ENCODE measurements at places on chromosomes 16 and 17.

DNA sequence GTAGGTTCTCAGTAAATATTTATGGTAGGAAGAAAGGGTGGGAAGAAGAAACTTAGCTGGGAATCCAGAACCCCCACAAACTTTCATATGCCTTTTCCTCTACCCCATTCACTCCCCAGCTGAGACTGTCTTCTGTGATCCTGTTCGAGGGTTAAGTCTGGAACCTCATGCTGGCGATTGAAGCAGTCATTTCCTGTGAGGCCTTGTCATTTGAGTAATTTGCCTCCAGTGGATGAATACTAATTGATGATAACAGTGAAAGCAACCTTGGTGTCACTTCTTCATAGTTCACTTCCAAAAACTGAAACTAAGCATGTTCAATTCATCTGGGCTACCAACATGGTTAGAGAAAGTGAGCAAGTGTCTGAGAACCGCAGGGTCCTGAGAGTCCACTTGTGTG is 401.2 kb downstream of the CDH13 start:
- no peak for DNase-seq

- DNase-seq: peak; percentile 35
Measured at GRCh38 chr16:10668322-10669045, 26.2 kb downstream of the TEKT5 start.

GRCh38 chr16:54128629-54129234 is 157.9 kb downstream of the IRX3 start:
- no peak for DNase-seq

DNA sequence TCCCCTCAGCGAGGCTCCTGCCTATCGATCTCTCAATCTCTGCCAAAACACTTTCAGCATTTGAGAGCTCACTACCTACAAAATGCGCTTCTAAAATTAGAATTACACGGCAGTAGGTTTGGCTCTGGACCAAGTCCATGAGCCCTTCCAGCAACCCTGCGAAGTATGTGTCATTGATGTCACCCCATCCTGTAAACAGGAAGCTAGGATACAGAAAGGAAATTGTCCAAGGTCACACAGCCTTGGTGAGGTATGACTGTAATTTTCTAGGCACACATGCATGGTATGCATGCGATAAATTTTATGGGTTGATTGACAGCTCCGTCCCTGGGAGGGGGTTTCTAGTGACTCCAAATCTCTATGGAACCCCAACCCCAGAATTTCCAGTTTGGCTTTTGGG is 330.3 kb upstream of the CDH5 start:
- no peak for DNase-seq

- peak; percentile 60 for DNase-seq
Measured at GRCh38 chr16:48384520-48385252, 527 bp downstream of the SIAH1 start.

DNA sequence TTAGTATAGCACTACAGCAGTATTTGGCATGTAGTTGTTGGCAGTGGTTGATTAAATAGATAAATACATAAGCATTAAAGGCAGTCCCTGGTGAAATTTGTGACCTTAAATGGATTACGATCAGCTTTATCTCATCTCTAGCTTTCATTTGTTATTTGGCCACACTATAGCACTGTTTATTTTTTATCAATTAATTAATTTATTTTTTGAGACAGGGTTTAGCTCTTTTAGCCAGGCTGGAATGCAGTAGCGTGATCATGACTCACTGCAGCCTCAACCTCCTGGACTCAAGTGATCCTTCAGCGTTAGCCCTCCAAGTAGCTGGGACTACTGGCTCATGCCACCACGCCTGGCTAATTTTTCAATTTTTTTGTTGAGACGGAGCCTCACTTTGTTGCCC is 18.7 kb upstream of the ARHGAP17 start:
- no peak for DNase-seq

GRCh38 chr16:86991679-86992078 is 325.5 kb downstream of the C16orf95 start:
- no peak for DNase-seq

DNA sequence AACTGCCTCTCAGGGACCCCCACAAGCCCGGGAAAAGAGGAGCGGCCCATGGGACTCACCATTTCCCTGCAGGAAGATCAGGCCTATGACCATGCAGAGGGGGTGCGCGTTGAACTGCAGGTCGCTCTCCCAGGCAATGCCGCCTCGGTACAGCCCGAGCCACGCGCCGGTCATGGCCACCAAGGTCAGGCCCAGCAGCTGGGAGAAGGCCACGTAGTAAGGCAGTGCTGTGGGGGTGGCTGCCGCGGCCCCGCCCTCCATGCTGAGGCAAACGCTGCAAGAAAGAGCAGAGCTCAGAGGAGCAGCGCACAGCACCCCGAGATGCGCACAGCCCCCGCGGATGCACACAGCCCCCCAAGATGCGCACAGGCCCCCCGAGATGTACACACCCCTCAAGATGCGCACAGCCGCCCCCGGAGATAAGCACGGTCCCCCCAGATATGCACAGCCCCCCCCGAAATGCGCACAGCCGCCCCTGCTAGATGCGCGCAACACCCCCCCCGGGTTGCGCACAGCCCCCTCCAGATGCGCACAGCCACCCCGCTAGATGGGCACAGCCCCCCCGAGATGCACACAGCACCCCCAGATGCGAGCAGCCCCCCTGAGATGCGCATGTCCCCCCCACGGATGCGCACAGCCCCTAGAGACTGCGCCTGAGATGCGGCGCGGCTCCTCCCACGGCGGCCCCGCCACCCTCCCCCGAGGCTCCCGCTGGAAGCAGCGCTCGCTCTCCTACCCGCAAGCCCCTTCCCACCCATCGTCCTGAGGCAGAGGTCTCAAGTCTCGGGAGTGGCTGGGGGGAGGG is 8.6 kb downstream of the CYB561 start:
- no peak for DNase-seq

- DNase-seq: no peak
Measured at GRCh38 chr17:46874906-46875305, 23.5 kb downstream of the WNT9B start.

GRCh38 chr16:63789603-63790002 is 1332.3 kb downstream of the CDH11 start:
- peak; percentile 14 for DNase-seq

- DNase-seq: no peak
Measured at GRCh38 chr17:49358641-49359247, 3.3 kb downstream of the ZNF652 start.

GRCh38 chr16:29231244-29231643 is 175.3 kb downstream of the NPIPB11 start:
- no peak for DNase-seq
